ENCODE measurements at places on chromosomes 5 and 9.

DNA sequence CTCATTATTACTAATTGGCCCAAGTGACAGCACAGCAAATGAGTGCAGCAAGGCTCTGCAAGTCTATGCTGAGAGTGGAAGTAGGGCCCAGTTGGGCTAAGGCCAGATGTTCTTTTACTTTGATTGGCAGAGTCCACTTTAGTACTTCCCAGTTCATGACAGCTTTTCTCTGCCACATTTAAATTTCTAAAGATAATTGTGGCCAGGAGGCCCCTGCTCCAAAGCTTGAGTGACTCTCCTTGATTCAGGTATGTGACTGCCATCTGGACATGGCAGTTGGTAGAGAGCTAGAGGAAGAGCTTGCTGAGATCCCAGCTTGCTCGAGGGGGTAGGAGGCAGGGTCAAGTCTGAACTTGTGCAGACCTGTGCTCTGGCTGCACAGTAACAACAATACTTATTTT is 154.1 kb downstream of the CARTPT start:
- no peak for DNase-seq

DNA sequence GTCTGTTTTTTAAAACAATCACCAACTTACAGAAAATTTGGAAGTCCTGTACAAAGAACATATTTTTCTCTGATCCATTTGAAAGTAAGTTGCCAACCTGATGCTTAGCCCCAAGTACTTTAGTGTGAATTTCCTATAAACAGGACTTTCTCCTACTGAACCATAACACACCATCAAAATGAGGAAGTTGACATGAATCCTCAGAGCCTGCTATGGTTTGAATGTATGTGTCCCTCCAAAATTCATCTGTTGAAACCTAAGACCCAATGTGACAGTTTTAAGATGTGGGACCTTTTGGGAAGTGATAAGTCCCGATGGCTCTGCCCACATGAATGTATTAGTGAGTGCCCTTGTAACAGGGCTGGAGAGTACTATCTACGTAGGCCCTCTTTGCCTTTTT is 6.4 kb upstream of the ACOT12 start:
- DNase-seq: no peak

- DNase-seq: no peak
Measured at GRCh38 chr5:74155501-74155900, 485.0 kb downstream of the ENC1 start.

- peak; percentile 53 for DNase-seq
Measured at GRCh38 chr5:173969167-173970049, 19.6 kb upstream of the C5orf47 start.

GRCh38 chr9:86041311-86041741 is 58.0 kb downstream of the GOLM1 start:
- DNase-seq: no peak

- no peak for DNase-seq
Measured at GRCh38 chr5:51895834-51896233, 512.6 kb downstream of the ISL1 start.

DNA sequence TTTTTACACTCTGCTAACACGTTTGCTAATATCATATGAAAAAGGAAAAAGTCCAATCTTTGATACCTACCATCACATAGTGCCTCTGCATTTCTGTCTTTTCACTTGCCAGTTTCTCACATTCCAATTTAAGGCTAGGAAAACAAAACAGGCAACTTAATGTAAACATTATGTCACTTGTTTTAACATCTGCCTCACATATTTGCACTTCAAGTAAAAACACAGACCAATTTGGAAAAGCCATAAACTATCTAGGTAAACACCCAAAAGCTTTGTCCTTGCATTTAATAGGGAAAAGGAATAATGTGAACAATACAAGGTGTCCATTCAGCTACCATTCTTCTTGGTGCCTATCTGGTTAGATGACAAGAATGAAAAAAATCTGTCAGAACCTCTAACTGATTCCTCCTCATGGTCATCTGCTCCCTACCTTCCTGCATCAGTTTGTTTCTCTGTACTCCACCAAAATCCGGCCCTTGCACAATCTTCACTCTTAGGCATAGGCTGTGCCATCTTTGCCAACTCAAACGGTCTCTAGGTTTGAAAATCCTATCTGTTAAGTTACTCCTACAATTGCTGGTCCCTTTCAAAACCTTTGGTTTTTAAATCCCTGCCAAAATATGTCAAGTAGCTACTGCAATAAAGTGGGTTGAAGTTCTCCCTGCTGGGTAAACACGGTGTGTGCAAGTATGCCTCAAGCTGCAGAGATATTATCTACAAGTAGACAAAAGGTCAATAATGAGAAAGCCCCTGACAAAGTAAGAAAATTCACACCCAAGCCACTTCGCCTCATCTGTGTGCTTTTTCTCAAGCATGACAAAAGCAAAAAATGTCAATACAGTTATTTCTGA is 3.4 kb downstream of the TLE1 start:
- DNase-seq: no peak
